ENCODE measurements at places on chromosomes 7 and 10. TPM values are rescaled to one million over a fixed set of nuclear protein-coding genes. Genes with fewer than 3 reads are reported as not detected.

MKI67 gene
- 23.7 TPM for total RNA-seq

PRSS1 gene
- not detected for total RNA-seq

HSPA12A gene
- 12.4 TPM for total RNA-seq

DEPP1 gene
- total RNA-seq, result 14.4 TPM

SMKR1 gene
- total RNA-seq, result not detected

SYCE1 gene
- total RNA-seq, result not detected

SDK1 gene
- total RNA-seq, result 2.0 TPM

GLRX3 gene
- total RNA-seq, result 92.8 TPM

ARHGEF5 gene
- total RNA-seq, result 4.6 TPM

TAS2R41 gene
- total RNA-seq, result not detected

PVRIG gene
- not detected for total RNA-seq

CDH23 gene
- not detected for total RNA-seq

ZDHHC16 gene
- total RNA-seq, result 65.4 TPM

IFIT1 gene
- total RNA-seq, result 23.1 TPM

CYTH3 gene
- total RNA-seq, result 34.9 TPM

TUBAL3 gene
- total RNA-seq, result not detected

LIPF gene
- not detected for total RNA-seq

ANKRD2 gene
- total RNA-seq, result not detected

C10orf143 gene
- total RNA-seq, result under 0.01 TPM

GRID2IP gene
- total RNA-seq, result not detected

ACSM6 gene
- not detected for total RNA-seq

CTNNA3 gene
- not detected for total RNA-seq

AKR1C1 gene
- 11.7 TPM for total RNA-seq

FAM237B gene
- total RNA-seq, result not detected

ADCYAP1R1 gene
- total RNA-seq, result not detected

MAD1L1 gene
- total RNA-seq, result 53.3 TPM

DENND2A gene
- 3.4 TPM for total RNA-seq

ZNF853 gene
- under 0.01 TPM for total RNA-seq

ITGA8 gene
- not detected for total RNA-seq

MOGAT3 gene
- not detected for total RNA-seq

MRM2 gene
- total RNA-seq, result 18.2 TPM

TDRD1 gene
- not detected for total RNA-seq

CAMK2B gene
- not detected for total RNA-seq

CPA4 gene
- total RNA-seq, result 7.5 TPM

SEMA3D gene
- under 0.01 TPM for total RNA-seq

CFTR gene
- not detected for total RNA-seq

PRRT4 gene
- total RNA-seq, result not detected

All from myometrial cell (primary cell).